ENCODE measurements at places on chromosomes 7 and 10. TPM values are rescaled to one million over a fixed set of nuclear protein-coding genes. Genes with fewer than 3 reads are reported as not detected.

The ZNF716 gene
- not detected for total RNA-seq

The COA1 gene
- 57.9 TPM for total RNA-seq

The PGAM2 gene
- total RNA-seq, result 618 TPM

The LIPM gene
- under 0.01 TPM for total RNA-seq

The ANKRD2 gene
- 8.9 TPM for total RNA-seq

The ANKRD30A gene
- not detected for total RNA-seq

The GALNT17 gene
- 24.5 TPM for total RNA-seq

The ABCC2 gene
- total RNA-seq, result 1.6 TPM

The TBXAS1 gene
- 9.9 TPM for total RNA-seq

The WNT8B gene
- total RNA-seq, result not detected

The OR13A1 gene
- not detected for total RNA-seq

The GET4 gene
- total RNA-seq, result 25.1 TPM

The CASTOR2 gene
- 15.1 TPM for total RNA-seq

The CTBP2 gene
- 32.9 TPM for total RNA-seq

The GTF2I gene
- total RNA-seq, result 122 TPM

The GRID1 gene
- 2.1 TPM for total RNA-seq

The ELOVL3 gene
- not detected for total RNA-seq

The HOXA9 gene
- total RNA-seq, result 7.8 TPM

The ADARB2 gene
- under 0.01 TPM for total RNA-seq

The C10orf53 gene
- not detected for total RNA-seq

The PNLIPRP2 gene
- not detected for total RNA-seq

The CRHR2 gene
- total RNA-seq, result under 0.01 TPM

The ZNF365 gene
- under 0.01 TPM for total RNA-seq

The CACNB2 gene
- 4.2 TPM for total RNA-seq

The ENO4 gene
- not detected for total RNA-seq

The RBP3 gene
- not detected for total RNA-seq

The ENTPD1 gene
- total RNA-seq, result 8.9 TPM

The FKBP14 gene
- total RNA-seq, result 13.0 TPM

The MYH16 gene
- not detected for total RNA-seq

The PLA2G12B gene
- not detected for total RNA-seq

The PRSS37 gene
- total RNA-seq, result not detected

The SP4 gene
- total RNA-seq, result 8.9 TPM

The CCL26 gene
- total RNA-seq, result not detected

The SRI gene
- 43.3 TPM for total RNA-seq

The MLXIPL gene
- 1.6 TPM for total RNA-seq

The GRM8 gene
- not detected for total RNA-seq

The STEAP2 gene
- total RNA-seq, result 2.6 TPM

The THSD7A gene
- total RNA-seq, result 4.7 TPM

The PRPS1L1 gene
- total RNA-seq, result not detected

The FUOM gene
- 9.4 TPM for total RNA-seq

The SPOCK2 gene
- total RNA-seq, result 2.6 TPM

The CREB3L2 gene
- 12.5 TPM for total RNA-seq

The OPN1SW gene
- not detected for total RNA-seq

The VSTM2A gene
- not detected for total RNA-seq

The SEMA4G gene
- total RNA-seq, result 0.52 TPM

The PNLIP gene
- total RNA-seq, result 1.0 TPM

The SEMA3C gene
- 266 TPM for total RNA-seq

The CDC14C gene
- total RNA-seq, result not detected

The CHST3 gene
- total RNA-seq, result 15.7 TPM

The RPEL1 gene
- not detected for total RNA-seq

The FAM24B gene
- total RNA-seq, result 1.0 TPM

The BEND7 gene
- 6.8 TPM for total RNA-seq

The NUTM2D gene
- 2.6 TPM for total RNA-seq
